ENCODE measurements at places on chromosomes 7 and 10.

DNA sequence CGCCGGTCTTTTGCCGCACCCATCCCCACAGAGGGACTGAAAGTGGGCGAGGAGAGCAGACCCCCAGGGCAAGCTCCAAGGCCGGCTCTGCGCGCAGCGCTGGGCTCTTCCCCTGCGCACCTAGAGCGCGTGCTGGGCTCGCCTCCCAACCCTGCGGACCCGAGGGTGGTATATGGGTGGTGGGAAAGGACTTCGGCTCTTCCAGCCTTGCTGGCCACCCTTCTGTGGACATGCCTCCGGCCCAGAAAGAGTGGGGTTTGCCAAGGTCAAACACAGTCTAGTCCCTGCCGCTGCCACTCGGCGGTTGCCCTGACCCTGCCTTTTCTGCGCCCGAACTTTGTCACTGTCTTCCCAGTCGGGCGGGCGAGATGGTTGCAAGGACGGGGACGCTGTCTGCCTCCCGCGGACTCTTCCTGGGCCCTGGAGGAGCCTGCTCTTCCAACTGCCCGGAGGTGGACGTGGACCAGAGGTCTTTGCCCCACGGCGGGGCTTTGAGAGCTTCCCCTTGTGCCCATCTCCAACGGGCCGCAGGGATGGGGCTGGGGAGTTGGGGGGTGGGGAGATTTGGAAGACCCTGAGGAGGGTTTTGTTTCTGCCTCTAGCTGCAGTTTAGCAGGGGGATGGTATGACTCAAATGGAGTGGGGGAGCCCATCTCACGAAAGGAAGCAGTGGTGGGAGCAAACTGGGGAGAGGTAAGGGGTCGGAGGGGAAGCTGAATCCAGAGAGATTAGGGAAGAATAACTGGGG, 1.5 kb downstream of the ADCY1 start:
- no peak for DNase-seq

- no peak for DNase-seq
These were observed 37.7 kb upstream of the MINDY3 start for GRCh38 chr10:15898046-15898445.

- no peak for DNase-seq
These were observed 144.5 kb downstream of the PPP1R3A start for GRCh38 chr7:113774182-113774807.

- no peak for DNase-seq
These were observed 48.1 kb downstream of the INSYN2A start for GRCh38 chr10:127148066-127148932.
